Activated naive CD4-positive, alpha-beta T cell treated with Interleukin-2 at 50 U/mL for 16 hours (primary cell): ENCODE measurements at places on chromosomes 5 and 9.

GRCh38 chr9:135991771-135992170 lies 30.6 kb upstream of the UBAC1 start:
- DNase-seq: no peak

GRCh38 chr5:87076931-87077330 lies 190.8 kb upstream of the RASA1 start:
- DNase-seq: no peak

GRCh38 chr5:107900721-107901120 lies 230.0 kb upstream of the EFNA5 start:
- DNase-seq: no peak

DNA sequence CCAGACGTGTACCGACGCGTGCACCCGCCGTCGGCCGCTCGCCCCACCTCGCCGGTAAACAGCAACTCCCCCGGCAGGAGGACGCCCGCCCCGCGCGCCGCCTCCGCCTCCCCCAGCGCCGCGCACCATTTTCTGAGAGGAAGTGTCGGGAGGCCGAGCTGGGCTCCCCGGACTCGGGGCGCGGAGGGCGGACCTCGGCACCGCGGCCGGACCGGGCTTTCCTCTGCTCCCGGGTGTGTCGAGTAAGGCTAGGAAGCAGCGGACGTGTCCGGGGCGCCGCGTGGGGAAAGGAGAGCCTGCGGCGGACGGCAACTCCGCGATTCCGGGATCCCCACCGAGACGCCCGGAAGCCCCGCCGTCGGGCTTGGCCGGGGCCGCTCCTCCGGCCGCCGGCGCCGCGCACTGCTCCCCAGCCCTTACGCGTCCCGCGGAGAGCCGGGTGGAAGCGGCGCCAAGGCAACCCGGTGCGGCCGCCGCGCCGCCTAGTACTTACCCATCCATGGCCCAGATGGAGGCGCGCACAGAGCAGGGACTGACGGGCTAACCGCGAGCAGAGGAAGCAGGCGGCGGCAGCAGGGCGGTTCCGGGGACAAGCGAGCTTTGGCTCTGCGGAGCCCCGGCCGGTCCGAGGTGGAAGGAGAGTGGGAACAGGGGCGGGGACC lies at the start of gene PTBP3:
Gene PTBP3 (minus strand): TSS at position 643 of the 662 bp plus-strand sequence. CDS start 35,754 bp downstream, outside the sequence.
- peak; percentile 81 for DNase-seq

DNA sequence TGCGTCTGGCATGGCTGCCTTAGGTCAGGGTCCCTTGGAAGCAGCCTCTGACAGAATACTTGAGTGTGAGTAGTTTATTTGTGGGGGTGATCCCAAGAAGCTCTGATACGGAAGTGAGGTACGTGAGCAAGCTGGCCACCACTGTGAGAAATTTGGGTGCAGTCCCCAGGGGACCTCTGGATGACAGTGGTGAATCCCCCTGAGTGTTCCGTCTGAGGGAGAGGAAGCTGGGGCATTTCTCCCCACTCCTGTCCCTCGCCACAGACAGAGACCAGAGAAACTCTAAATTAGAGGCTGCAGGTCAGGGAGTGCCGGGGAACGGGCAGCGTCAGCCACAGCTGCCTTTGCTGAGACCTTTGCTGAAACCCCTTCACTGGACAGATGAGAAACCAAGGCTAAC lies 155.9 kb upstream of the COL5A1 start:
- DNase-seq: no peak

DNA sequence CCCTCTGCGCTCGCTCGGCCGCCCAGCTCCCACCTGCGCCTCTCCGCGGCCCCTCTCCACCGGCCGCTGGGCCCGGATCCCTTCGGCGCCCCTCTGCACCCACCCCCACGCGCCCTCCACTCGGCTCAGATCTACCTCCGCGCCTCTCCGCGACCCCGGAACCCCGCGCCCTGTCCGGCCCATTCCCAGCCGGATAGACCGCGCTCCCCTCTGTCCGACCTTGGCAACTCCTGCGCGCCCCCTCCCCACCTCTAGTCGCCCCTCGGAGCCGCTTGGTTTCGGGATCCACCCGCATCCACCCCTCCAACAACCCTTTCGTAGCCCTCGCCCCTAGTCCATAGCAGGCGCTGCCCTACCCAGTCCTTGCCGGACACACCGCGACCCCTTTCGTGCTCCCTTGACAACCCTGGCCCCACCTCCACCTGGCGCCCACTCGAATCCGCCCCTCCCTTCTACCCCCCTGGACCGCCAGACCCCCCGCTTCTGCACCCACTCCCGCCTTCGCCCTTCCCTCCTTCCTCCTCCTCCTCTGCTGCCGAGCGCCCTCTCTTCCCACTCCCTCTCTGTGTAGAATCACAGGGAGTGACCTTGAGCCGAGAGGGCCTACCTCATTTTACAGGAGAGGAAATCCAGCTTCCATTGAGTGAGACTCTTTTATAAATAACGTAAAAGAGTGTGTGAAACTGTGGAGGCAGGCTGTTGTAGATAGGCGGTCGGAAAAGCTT lies 525 bp upstream of the AK3 start:
- DNase-seq: no peak

DNA sequence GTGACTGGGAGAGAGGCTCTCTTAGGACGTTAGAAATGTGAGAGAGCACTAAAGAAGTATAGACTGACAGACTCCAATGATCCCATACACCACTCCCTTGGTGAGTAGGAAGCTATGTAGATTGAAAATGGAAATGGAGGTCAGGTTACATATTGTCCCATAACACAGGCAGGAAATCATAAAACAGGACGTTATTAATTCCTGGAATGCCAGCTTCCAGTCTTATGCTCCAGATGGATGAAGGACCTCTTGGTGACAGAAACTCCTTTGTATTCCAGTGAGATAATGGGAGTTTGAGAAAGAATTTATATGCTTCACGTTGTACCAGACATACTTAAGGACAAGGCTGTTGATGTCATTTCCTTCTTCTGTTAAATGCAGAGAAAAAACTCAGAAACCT lies 338.2 kb upstream of the ITGA1 start:
- no peak for DNase-seq

DNA sequence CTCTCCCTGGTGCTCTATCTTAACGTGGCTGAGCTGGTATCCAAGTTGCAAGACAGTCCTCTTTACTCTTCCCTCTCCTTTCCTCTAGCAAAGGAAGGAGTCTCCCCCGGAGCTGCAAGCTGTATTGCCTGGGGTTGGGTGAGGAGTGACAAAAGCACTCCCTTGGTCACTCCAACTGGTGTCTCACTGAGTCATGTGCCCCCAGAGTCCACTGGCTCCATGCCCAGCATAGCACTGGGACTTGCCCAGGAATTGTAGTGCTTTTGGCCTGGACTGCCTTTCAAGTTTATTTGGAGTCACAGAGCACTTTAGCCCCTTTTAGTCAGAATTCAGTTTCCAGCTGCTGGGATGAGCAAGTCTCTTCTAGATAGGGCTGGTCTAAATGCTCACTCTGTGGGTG lies 82.6 kb upstream of the FST start:
- no peak for DNase-seq

DNA sequence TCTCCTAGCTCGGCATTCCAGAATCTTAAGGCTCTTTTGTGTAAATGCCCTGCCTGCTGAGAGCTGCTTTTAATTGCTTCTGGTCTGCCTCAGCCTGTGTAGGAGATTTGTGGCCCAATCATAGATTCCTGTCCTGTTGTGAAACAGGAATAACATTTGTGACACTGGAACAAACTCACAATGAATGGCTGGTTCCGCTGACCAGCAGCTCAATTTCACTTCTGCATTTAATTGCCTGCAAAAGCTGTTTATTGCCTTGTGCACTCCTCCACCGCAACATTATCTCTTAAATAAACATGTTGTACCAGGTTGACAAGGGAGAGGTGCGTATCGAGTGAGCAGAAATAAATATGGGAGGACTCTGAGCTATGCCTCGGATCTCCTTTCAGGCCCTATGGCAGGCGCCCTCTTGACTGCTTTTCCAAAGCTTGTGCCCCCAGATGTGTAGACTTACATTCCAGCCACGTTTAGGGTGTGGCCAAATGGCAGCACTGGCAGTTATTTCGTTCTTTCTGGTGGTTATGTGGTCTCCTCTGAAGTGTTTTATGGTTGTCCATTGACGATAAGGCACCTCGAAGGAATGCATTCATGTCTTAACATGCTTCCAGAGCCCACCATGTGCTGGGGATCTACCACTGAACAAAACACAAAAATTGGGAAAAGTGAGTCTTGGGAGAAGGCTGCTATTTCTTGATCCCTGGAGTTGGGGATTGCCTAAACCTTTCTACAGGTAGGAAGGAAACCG lies 58.1 kb downstream of the DMRT1 start:
- no peak for DNase-seq

- no peak for DNase-seq
These were observed 14.7 kb downstream of the ISL1 start for GRCh38 chr5:51397996-51398395.

DNA sequence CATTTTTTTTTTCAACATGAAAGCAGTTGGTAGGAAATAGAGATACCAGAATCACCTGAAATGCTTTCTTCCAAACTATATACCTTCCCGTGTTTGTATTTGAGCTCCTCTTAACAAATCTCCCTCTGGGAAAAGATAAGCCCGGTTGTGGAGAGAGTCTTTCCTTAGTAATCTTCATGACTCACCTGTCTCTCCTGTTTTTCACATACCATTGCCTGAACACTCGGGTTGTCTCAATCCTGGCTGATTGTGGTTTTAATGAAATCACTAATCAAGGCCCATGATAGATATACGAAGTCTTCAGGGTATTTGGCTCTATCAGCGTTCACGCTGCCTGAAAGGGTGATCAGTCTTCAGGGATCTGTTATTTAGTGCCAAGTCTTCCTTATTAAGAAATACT lies 136.7 kb downstream of the MAN2A1 start:
- no peak for DNase-seq

DNA sequence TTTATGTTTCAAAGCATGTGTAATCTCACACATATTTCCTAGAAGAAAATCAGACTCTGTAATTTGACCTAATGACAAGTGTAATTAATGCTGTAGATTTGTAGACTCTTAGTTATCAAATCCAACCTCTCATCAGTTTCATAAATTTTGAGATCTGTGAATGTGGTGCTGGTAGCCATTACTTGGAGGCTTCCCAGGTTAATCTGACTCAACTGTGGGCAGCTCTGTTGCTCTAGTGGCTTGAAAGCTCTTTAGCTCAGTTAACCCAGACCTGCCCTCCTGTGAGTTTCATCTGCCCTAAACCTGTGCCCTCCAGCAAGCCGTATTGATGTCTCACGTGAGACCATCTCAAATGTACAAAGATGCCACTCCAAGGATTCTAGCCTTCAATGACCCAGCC lies 323.4 kb downstream of the FBXL7 start:
- no peak for DNase-seq

DNA sequence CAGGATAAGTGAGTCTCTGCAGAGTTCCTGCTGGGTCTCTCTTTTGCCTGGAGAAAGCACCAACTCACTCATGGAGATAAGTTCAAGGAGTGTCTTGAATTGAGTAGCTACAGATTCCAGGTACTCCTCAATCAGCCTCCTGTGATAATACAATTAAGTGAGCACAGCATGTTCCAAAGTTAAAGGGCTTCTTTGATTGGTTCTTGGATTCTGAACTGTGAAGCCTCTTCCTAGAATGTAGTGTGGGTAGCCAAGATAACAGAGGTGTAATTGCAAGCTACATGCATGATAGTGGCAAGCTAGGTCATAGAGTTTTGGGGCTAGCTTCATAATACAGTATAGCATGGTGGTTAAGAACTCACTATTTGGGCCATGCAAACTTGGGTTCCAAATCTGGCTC lies 23.2 kb upstream of the CARNMT1 start:
- DNase-seq: no peak

GRCh38 chr9:79286992-79287707 lies 284.6 kb upstream of the TLE4 start:
- DNase-seq: no peak

DNA sequence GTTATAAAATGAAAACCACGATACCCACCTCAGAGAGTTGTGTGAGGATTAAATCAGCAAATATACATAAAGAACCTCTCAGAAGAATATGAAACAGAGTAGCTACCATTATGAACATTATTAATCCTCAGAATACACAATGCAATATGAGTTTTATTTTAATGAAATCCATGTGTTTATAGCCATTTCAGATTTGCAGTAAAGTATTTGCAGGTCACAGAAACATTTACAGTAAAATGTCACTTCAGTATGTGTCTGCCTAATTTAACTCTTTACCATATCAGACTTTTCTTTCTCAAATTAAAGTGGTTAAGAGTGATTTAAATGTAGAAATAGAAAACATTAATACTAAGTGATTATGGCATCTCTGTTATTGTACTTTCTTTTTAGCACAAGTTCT lies 365.2 kb upstream of the MPDZ start:
- no peak for DNase-seq

DNA sequence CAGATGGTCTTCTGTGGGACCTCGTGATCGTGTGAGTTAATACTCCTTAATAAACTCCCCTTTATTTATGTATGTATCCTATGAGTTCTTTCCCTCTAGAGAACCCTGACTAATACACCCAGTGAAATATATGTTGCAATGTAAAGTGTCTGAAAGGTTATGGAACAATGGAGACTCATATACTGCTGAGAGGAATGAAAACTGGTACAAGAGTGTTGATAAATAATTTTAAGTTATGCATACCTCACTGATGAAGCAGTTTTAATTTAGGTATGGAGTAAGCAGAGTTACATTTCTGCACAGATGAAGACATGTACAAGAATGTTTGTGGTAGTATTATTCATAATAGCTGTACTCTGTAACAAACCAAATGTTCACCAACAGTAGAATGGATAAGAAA lies 438.3 kb downstream of the TAF11L14 start:
- DNase-seq: no peak

DNA sequence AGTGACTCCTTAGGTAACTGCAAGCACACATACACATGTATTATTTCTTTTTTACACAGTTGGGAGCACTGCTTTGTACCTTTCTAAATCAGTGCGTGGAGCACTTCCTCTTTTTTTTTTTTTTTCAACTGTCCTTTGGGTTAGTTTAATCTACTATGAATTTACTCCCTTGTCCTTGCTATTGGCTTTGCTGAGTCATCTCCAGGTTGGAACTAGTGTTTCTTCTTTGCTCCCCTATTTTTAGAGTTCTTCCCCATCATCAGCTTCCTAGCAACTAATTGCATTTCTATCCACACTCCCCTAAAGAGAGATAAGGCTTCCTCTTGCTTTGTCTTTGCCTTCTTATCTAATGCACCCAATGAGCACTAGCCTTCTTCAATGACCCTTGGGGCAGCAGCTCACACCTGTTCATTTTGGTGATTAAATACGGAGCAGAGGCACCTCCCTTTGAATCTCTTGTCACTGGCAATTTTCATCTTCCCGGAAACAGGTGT lies 24.3 kb downstream of the S100Z start:
- no peak for DNase-seq

- no peak for DNase-seq
These were observed 113.5 kb downstream of the ROR2 start for GRCh38 chr9:91836515-91836914.

DNA sequence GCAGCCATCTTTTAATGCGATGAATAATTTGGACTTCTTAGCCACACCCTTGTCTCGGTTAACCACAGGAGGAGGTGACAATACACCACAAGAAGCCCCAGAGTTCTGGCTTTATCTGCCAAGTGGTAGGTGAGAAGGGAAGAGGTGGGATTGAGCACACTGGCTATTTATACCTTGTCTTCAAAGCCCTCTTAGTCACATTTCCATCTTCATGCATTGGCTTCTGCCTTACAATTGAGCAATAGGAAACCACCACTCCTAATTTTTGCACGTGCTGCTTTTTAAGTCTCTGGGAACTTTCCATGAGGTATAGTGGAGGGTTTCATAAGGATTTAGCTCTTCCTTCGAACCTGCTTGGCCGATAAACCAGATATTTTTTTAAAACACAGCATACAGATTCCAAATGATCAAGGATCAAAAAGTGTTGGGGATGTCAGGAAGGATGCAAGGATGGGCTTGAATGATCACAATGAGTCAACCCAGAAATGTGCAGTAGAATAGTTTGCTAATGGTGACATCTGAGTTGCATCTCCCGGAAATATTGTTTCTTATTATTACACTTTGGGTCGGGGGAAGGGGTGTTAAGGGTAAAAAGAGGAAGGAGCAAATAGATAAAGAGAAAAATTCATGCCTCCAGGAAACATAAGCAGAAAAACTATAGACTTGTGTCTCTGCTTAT lies 25.5 kb downstream of the PLAC8L1 start:
- peak; percentile 4 for DNase-seq
